ENCODE measurements at places on chromosomes 2 and 18.

GRCh38 chr2:20050104-20050645 lies 1.3 kb downstream of the LAPTM4A start:
- DNase-seq, result peak; percentile 23

GRCh38 chr2:168525020-168525419 lies 68.9 kb downstream of the CERS6 start:
- no peak for DNase-seq

GRCh38 chr2:169946546-169946945 lies 119.3 kb downstream of the UBR3 start:
- DNase-seq, result no peak

- no peak for DNase-seq
Observed at GRCh38 chr2:88764850-88765153, 73.3 kb downstream of the RPIA start.

DNA sequence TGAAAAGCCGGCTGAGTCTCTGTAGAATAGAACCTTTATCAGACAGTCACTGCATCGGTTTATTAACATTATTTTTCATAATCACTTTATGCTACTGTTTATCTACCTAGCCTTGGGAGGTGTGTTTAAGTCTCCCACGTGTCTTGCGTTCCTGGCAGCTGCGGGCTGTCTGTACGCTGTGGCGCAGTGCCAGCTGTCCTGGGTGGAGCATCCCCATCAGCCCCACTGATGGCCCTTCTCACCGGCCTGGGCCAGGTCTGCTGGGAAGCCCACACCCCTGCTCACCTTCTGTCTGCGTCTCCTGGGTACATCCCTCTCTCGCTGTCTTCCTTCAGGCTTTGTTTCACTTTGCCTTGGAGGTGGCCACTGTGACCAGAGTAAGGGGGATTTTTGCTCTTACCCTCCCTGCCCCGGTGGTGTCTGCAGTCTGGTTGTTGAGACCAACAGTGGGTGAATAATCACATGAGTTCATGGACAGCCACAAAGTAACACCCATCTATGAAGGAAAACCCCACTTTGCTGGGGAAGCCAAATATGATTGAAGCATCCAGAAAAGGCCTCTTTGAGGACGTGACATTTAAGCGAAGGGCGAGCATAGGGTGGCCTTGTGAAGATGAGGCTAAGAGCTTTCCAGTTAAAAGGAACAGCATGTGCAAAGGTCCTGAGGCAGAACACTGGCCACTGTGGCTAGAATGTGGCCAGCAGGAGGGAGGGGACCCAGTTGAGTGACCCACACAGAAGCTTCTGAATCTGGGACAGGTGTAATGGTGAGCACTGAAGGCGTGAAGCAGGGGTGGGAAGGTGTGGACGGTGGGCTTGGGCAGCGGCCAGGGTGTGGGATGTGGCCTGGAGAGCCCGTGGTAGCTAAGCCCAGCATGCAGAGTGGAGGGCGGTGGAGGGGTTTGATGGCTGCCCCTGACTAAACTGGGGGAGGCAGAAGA lies 41.7 kb downstream of the RAMP1 start:
- DNase-seq, result no peak

- no peak for DNase-seq
Observed at GRCh38 chr2:49801898-49802450, 647.7 kb upstream of the FSHR start.

DNA sequence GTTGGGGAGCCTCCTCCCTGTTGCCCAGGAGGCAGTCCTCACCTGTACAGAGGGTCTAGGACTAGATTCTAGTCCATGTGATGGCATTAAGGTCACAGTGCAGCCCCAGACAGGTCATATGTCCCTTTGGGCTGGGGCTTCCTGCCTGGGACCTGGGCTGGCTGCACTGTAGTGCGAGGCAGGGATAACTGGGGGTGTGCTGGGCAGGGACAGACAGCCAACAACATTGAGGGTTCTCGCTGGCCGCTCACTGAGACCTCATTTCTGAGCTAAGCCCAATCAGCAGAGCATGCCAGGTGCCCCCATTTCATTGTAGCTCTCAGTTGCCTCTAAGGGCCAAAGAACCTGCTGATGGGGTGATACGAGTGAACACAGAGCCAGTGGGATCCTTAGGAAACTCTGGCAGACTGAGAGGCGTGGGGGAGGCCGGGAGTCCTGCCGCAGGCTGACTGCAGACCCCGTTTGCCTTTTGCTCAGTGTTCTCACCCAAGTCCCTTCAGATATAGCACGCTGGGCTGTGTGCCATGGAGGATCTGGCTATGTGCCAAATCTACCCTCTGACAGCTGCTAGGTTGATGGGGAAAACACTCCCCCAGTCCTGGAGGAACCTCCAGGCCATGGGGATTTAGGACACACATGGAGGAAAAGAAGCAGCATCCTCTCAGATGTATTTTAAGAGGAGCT lies 51.9 kb downstream of the DYSF start:
- no peak for DNase-seq

- DNase-seq, result peak; percentile 35
Observed at GRCh38 chr2:227462462-227462951, 9.4 kb upstream of the AGFG1 start.

- no peak for DNase-seq
Observed at GRCh38 chr2:185833864-185834263, 95.3 kb downstream of the FSIP2 start.

- DNase-seq, result no peak
Observed at GRCh38 chr18:36660311-36660710, 168.5 kb downstream of the TPGS2 start.

DNA sequence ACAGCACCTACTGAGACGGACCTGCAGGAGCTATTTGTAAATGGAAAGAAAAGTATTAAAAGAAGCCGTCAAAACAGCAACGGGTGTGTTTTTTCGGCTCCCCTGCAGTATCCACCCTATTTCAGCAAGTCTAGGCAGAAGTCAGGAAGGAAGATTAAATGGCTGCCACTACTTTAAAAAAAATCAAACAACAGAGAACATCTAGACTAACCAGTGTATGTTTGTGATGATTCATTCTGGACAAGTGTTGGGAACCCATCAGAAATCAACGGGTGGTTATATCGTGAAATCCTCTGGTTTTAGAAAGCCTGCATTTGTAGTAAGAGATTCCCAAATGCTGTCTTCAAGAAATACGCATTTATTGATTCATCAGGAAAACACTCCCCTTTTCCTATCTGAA lies 9.0 kb downstream of the PMAIP1 start:
- no peak for DNase-seq

DNA sequence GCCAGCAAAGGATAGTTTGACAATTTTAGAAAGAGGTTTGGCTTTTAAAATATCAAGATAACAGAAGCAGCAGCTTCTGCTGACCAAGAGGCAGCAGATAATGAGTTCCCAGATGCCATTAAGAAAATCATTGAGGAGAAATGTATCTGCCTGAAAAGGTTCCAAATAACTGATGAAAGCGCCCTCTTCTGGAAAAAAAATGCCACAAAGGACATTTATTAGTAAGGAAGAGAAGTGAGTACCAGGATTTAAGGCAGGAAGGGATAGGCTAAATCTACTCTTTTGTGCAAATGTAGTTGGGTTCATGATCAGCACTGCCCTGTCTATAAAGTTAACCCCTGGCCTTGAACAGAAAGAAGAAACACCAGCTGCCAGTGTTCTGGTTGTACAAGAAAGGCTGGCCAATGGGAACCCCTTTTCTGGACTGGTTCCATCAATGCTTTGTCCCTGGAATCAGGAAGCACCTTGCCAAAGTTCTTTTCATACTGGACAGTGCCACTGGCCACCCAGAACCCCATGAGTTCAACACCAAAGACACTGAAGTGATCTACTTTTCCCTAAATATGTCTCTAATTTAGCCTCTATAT lies 40.6 kb downstream of the DHX57 start:
- no peak for DNase-seq

- no peak for DNase-seq
Observed at GRCh38 chr2:37119157-37119556, 34.8 kb downstream of the GPATCH11 start.

DNA sequence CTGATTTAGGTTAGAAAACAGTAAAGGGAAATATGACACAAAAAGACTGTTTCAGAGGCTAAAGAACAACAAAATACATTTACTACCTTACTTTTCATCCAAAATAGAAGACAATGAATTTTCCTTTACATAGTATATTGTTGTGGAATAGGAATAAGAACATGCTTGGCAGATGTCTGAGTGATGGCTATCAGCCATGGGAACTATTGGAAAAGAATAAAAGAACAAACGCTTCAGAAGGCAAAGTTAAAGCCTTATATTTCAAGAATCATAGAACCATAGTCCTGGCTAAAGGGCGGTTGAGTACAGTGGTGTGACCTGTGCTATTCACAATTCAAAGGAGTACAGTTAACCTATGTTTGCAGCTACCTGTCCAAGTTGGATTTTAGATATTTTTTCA lies 73.9 kb upstream of the NRXN1 start:
- no peak for DNase-seq

GRCh38 chr18:49798001-49798400 lies 15.3 kb downstream of the ACAA2 start:
- DNase-seq, result no peak

- no peak for DNase-seq
Observed at GRCh38 chr2:217753460-217754200, 249.2 kb downstream of the TNS1 start.

GRCh38 chr2:60469536-60470317 lies 83.7 kb downstream of the BCL11A start:
- DNase-seq, result no peak

- DNase-seq, result peak; percentile 63
Observed at GRCh38 chr2:43224131-43224570, 2.3 kb downstream of the ZFP36L2 start.

DNA sequence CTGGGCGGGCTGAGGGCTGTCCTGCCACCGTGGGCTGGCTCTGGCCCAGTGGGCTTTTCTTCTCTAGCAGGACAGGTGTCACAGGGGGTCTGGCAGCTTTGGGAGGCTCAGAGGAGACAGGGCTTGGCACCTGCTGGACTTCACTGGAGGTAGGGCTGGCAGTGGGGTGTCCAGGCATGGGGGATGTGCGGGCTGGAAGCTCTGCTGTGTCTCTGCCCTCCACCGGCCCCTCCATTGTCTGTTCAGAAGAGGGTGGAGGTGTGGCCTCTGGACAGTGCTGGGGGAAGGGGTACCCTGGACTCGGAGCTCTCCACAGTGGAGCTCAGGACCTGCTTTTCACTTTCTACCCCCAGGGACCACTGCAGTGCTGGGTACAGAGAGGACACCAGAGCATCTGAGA lies 9.2 kb downstream of the PTPRN start:
- no peak for DNase-seq

DNA sequence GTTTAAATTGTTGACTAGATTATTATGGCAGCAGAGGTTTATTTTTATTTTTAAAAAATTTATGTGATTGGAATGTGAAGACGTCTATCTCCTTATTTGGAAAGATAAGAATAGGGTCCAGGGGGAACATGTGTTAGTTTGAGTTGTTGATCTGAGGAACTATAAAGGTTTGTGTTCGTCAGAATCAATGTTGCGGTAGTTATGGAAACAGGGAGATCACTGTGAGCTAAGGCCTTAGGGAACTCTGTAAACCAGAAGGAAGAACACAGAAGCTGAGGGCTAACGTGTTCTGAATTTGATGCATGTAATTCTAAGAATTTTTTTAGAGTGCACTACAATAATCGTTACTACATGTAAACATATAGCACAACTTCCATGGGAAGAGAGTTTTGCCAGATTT lies 168.5 kb upstream of the ZSWIM2 start:
- no peak for DNase-seq

- DNase-seq, result no peak
Observed at GRCh38 chr2:168992026-168992425, 39.1 kb downstream of the ABCB11 start.

GRCh38 chr2:47062681-47063537 lies 92.2 kb downstream of the STPG4 start:
- no peak for DNase-seq

DNA sequence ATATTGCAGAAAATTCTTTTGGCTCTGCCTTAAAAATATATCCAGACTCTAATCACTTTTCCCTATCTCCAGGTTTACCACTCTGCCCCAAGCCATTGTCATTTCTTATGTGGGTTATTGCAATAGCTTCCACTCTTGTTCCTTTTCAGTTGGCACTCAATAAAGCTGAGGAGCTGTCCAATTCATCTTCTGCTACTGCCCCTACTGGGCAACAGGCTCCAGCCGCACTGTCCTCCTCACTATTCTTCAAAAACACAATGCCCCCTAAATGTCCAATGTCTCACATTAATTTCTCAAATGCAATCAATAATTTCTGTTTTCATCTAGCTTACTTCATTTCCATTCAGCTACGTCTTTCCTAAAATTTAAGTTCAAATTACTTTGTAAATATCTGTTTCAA lies 1262.5 kb upstream of the CDH2 start:
- DNase-seq, result no peak

DNA sequence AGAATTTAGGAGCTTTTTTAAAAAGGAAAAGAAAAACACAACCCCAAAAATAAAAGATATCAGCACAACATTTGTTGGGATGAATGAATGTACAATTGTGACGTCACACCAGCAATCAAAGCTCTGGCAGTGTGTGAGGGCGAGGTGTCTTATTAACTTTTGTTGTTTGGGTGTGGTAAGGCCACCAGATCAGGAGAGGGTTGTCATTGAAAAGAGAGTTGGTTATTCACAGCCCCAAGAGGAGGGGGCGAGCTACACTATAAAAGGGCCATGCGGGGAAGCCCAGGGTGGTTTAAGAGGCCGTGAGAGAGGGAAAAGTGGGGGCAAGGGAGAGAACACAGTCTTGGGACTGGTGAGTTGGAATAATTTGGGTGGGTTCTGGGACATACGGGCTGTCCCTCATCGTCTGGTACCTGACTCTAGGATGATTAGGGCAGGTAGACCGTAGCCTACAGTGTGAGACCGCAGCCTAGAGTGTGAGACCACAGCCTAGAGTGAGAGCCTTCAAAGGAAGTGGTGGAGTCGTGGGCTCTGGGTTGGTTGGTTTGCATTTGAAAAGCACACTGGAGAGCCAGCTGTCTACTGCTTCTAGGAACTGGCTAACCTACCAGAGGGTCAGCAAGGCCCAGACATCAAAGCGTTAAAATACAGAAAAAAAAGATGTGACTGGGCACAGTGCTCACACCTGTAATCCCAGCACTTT lies 128.4 kb downstream of the INO80D start:
- DNase-seq, result no peak

- DNase-seq, result no peak
Observed at GRCh38 chr2:67572721-67573435, 175.7 kb downstream of the ETAA1 start.

- no peak for DNase-seq
Observed at GRCh38 chr18:49399003-49399402, 61.4 kb downstream of the DYM start.

DNA sequence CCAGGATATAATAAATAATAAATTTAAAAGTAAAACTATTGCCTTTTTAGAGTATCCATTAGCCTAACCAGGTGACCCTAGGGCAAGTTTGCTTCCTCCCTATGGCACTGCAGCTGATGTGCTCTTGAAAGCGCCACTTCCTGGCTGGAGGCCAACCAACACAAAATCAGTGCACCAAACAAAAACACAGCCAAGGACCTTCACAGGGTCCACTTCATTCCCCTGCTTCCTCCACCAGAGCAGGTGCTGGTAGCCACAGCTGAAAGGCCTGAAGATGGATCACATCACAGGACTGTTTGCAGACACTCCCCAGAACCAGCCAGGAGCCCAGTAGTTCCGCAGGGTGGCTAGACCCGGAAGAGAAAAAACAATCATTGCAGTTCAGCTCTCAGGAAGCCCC lies 108.8 kb downstream of the TWIST2 start:
- DNase-seq, result no peak

Data from stimulated activated CD4-positive, alpha-beta T cell treated with anti-CD3 and anti-CD28 coated beads, Interleukin-15, amount 100 ng/mL, for 48 hours (primary cell).